ENCODE measurements at places on chromosomes 6 and 20.

GRCh38 chr20:44616604-44616964, 34.2 kb downstream of the PKIG start:
- DNase-seq: no peak

DNA sequence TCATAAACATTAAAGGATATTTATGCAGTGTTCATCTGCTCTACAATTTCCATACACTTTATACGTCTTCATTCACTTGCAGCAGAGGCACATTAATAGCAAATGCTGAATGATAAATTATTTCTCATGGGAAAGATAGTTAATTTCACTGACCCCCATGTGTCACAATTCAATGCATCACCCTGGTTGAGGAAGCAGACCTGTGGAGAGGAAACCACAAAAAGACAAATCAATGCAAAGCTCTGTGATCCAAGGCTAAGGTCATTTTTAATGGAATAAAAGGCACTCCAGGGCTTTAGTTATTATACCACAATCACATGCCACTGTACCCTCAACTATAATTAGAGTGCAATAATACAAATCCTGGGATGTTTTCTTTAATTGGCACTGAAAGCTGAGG, 40.3 kb upstream of the TENT5A start:
- no peak for DNase-seq

DNA sequence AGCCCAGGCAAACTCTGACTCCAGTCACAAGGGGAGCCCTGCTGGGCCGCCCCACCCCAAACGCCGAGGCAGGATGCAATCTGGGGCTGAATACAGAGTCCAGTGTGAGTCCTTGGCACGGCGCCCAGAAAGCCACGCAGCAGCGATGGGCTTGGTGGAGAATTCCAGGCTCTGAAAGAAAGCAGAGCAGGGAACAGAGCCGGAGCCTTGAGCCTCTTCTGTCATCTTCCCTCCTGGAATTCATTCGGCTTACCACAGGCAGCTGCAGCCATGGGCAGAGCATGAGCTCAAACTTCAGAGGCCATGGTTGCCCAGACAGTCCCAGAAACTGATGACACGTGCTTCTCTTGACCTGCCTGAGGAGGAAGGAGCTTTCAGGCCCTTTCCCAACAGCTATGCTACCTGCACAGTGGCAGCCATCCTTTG, 441.1 kb upstream of the JARID2 start:
- DNase-seq: no peak

- DNase-seq: no peak
These were observed 551.0 kb upstream of the BTBD3 start for GRCh38 chr20:11366660-11367059.

GRCh38 chr6:73017476-73017875, 207.8 kb downstream of the KHDC1L start:
- DNase-seq: no peak

GRCh38 chr6:165799391-165800153, 136.5 kb upstream of the PDE10A start:
- no peak for DNase-seq

DNA sequence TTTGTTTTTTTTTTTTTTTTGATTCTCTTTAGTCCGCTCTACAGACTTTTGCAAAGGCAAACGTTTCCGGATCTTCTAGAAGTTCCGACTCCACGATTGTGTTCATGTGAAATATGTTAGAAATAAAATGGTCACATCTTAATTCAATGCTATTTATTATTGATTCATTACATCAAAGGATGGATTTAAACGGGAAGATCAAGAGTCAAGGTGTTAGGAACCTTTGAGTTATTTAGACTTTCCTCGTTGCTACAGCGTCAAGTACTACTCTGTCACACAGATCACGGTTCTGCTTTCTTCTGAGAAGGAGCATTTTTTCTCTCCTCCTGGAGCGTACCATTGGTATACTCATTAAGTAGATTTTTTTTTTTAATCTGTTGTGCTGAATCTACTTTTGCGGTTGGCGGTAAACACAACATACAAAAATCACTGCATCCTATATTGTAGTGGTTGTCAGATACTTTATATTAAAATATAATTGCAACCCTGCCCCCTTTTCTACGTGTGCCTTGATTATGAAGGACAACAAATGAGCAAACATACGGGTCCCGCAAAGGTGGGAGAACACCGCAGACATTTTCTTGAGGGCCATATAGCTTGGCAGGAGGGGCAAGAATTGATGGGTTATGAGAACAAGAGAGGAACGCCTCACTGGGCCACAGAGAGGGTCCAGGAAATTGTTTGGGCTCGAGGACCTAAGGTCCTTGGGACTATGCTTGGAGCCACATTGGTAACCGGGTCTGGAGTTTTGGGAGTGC, 17.5 kb downstream of the HMGN4 start:
- DNase-seq: no peak

DNA sequence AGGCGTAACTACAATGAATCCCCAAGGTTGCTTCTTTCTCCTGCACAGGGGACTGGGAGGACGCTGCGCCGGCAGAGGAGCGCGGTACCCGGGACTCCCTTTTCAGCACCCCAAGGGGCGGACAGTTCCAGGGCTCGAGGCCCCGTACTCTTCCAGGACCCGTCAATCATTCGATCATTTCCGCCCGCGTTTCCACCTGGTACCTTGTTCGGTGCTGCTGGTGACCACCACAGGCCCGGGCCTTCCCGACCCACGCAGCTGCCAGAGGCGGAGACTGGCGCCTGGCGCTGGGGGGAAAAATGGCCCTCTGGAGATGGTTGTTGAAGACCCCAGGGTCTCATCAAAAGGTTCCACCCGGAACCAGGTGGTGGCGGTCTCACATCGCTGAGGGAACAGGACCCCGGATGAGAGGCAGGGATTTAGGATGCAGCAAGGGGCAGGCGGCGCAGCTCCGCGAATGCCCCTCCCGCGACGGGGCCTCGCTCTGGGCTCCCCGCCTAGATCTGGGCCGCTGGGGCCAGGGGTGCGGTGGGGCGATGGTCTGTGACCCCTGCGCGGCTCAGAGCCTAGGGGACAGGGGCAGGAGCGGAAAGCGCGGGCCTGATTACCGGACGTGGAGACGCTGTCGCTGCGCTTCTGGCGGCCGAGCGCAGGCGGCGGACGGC, 744 bp downstream of the VSX1 start:
- peak; percentile 43 for DNase-seq

DNA sequence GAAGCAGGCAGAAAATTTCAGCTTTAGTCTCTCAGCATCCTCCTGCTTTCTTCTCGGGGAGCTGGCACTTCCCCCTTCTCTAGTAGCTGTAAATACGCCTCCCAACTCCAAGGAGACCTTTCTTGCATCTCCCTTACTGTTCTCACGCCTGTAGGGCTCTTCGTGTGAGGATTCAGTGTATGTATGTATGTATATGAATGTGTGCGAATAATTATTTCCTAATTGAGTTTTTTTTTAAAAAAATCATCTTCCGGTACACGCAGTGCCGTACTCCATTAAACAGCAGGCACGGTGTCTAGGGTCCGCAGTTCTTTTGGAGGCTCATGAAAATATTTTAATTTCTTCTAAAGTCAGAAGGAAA, 85.4 kb downstream of the HFE start:
- DNase-seq: no peak

- DNase-seq: no peak
These were observed 121.6 kb downstream of the DHX35 start for GRCh38 chr20:39083761-39084160.

DNA sequence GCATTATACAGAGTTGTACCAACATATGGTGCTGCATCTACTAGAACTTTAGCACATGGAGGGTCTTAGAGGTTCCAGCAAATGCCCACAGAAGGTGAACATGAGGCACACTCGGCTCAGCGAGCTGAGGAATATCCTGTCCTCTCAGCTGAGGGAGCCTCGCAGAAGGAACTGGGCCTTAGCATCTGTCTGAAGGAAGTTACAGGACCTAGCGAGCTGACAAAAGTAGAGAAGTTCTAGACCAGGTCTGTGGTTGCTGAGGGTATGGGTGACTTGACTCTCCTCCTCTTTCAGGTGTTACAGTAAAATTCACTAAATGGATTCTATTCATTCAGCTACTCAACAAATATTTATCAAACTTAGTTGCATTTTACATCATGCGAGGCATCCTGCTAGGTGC, 157.2 kb downstream of the ZDHHC14 start:
- DNase-seq: no peak

DNA sequence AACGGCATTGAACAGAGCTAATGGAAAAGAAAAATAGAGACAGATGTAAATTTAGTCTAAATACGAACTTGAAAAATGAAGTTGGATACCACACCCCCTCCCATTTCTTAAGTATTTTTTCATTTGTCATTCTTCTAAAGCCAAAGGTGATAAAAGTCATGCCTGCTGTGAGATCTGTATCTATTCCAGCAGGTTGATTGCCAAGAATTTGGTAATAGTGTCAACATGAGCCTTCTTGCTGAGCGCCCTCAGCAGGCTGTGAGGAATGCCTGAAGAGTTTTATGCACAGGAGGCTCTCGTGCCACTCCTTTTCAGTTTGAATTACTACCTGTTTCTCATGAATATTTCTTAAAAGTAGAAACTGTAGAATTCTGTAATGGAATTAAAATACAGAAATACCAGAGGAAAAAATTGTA, 165.4 kb downstream of the QKI start:
- DNase-seq: no peak

GRCh38 chr6:151434369-151434768, 17.6 kb downstream of the RMND1 start:
- DNase-seq: no peak

DNA sequence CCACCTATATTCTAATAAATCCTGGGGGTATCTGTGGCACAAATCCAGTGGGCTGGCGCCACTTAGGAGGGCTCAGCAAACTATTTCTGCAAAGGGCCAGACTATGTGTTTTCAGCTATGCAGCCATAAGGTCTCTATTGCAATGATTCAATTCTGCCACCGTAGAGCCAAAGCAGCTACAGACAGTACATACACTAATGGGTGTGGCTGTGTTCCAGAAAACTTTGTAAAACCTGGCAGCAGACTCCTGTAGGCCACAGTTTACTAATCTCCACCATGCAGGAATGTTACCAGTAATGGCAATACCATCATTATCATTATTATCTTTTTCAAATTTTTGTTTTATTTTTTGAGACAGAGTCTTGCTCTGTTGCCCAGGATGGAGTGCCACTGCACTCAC, 65.7 kb downstream of the SULF2 start:
- DNase-seq: no peak

GRCh38 chr6:137099689-137100403, 55.1 kb upstream of the IL20RA start:
- DNase-seq: no peak

DNA sequence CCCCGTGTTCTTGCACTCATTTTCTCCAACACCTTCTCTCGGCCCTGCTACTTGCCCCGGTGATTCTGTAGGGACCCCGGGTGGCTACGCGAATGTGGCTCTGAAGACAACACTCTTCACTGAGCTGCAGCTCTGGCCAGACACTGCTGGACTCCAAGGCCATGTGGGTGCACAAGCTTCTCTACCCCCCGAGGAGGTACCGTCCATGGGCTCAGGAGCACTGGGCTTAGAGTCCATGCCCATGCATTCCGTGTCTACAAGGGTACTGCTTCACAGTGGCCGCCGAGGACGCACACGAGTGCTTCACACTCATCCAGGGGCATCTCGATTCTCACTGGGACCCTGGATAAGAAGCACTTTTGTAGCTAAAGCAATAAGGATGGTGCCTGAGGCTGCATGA, 59.5 kb downstream of the SMOC2 start:
- DNase-seq: no peak

- no peak for DNase-seq
These were observed 27.4 kb upstream of the NOL4L start for GRCh38 chr20:32612351-32613191.

GRCh38 chr6:139175389-139175948, 40.6 kb downstream of the HECA start:
- no peak for DNase-seq

DNA sequence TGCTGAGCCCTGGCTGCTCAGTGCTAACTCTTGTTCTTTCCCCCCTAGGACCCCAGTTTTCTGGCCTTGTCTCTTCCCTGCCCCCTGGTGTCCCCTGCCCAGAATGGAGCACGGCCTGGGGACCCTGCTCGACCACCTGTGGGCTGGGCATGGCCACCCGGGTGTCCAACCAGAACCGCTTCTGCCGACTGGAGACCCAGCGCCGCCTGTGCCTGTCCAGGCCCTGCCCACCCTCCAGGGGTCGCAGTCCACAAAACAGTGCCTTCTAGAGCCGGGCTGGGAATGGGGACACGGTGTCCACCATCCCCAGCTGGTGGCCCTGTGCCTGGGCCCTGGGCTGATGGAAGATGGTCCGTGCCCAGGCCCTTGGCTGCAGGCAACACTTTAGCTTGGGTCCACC, 11.9 kb downstream of the CCN5 start:
- no peak for DNase-seq

- no peak for DNase-seq
These were observed 298.2 kb upstream of the MARCKS start for GRCh38 chr6:113558966-113559365.

DNA sequence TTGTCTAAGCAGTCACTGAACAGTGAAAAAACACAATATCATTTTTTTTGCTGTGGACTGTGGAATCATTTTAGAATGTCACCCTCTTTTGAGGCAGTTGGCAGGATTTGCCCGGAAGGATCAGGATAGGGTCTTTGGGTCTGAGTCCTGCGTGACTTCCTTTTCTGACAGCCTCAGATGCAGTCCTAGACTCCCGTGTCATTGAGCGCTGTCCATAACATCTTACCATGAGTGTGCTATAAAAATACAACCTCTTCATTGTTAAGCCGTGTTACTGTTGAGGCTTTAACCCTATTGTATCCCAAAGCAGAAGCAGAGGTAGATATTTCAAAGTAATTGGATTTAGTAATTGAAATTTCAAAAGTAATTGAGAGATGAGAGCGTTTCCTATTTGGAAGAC, 30.6 kb downstream of the ARID1B start:
- DNase-seq: no peak

DNA sequence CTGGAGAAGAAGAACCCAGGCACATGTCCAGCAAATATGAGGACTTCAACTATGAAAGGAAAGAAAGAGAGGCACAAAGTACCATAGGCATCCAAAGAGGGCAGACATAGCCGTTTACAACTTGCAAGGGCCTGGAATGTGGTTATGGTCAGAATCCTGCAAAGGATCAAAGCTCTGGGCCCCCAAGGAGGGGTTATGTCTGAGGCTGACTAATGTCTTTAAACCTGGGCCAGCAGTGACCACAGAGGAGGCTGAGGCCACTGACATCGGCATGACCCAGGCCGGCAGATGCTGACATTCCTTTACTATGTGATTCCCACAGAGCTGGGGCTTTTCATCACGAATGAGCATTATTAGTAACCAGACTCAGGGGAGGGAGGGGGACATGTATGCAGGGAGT, 861.1 kb downstream of the DHX35 start:
- no peak for DNase-seq

- DNase-seq: no peak
These were observed 72.4 kb downstream of the GRIK2 start for GRCh38 chr6:101465863-101466262.

DNA sequence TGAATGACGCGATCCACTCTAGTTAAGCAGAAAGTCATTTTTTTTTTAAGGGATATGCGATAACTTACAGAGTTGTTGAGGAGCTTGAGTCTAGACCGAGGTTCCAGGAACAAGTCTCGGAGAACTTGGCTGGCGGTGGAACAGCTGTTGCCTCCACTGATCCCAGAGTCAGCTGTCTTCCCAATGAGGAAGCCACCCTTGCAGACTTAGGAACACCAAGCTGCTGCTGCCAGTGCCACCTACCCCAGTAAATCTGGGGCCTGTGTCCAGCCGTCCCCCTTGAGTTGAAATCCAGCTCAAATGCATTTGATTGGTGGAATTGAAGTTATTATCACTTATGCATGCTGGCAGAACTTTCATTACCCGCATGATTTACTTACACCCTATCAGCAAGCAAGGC, 6.7 kb downstream of the PFDN4 start:
- DNase-seq: no peak
